ENCODE measurements at places on chromosomes 16 and 17.

GRCh38 chr16:2328428-2328827 is 12.1 kb downstream of the ABCA3 start:
- DNase-seq, result no peak

GRCh38 chr16:81266680-81267095 is 28.2 kb downstream of the BCO1 start:
- no peak for DNase-seq

DNA sequence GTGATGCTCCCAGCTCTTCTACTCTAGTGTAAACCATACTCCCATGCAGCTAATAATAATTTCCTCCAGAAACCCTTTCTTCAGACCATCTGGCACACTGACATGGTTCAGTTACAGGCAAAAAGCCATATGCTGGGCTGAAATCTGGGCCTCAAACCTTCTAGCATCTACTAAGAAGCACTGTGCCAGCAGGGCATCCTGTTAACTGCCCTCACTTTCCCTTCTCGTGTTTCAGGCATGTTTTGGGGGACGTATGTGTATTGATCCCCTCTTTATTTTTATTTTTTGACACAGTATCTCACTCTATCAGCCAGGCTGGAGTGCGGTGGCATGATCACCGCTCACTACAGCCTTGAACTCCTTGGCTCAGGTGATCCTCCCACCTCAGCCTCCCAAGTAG is 33.3 kb downstream of the STAT5A start:
- no peak for DNase-seq

GRCh38 chr17:72822358-72823023 is 270.0 kb downstream of the SLC39A11 start:
- DNase-seq, result no peak

DNA sequence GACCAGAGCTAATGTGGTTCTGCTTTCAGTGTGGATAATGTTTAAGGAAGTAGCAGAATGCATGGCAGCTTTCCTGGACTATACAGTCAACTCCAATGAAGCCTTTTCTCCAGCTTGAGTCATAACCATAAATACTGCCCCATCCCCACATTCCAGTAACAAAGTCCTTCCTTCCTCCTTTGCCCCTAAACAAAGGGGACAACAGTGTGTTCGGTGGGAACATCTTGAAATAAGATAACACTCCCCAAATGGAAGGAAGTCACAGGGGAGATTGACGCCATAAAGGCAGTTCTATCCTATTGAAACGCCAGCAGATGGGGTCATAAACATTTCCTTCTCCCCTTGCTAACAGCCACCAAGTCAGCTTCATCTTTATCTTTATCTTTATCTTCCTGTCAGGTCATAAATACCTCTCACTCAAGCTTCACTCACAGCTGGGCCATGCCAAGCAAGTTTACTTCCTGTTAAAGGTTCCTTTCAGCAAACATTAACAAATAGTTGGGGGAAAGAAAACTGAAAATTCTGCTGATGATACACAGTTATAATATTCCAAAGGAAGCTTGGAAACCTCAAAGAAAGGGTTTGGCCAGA is 136.7 kb downstream of the SNX11 start:
- DNase-seq, result no peak

DNA sequence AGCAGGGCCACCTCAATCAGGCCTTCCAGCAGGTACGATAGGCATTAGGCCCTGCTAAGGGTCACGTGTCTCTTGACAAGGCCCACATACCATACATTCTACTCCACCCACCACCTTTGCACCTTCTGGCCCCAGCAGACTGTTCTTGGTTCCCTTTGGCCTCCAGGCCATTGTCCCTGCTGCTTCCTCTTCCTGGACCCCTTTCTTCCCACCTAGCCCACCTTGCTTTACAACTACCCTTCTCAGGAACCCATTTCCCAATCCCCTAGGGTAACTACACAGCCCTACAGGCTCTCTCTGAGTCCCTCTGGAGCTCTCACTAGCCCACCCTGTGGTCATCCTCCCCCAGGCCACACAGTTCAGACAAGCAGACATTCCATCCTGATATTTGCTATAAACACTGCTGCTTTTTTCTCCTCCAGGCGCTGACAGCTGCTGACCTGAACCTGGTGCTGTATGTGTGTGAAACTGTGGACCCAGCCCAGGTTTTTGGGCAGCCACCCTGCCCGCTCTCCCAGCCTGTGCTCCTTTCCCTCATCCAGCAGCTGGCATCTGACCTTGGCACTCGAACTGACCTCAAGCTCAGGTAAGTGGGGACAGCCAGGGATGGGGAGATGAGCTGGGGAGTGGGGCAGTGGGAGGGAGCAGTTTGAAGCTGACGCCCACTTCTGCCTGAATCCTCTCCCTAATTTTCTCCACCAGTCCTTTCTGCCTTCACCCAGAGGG is 1.4 kb upstream of the NRN1L start:
- DNase-seq, result no peak

DNA sequence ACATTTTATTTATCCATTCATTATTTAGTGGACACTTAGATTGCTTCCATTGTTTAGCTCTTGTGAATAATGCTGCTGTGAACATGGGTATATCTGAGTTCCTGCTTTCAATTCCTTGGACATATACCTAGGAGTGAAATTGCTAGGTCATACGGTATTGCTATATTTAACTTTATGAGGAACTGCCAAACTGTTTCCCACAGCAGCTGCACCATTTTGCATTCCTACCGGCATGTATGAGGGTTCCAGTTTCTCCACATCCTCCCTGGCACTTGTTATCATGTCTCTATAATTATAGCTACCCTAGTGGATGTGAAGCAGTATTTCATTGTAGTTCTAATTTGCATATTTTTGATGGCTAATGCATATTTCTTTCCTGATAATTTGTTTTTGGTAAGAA is 23.7 kb upstream of the DRG2 start:
- DNase-seq, result no peak

DNA sequence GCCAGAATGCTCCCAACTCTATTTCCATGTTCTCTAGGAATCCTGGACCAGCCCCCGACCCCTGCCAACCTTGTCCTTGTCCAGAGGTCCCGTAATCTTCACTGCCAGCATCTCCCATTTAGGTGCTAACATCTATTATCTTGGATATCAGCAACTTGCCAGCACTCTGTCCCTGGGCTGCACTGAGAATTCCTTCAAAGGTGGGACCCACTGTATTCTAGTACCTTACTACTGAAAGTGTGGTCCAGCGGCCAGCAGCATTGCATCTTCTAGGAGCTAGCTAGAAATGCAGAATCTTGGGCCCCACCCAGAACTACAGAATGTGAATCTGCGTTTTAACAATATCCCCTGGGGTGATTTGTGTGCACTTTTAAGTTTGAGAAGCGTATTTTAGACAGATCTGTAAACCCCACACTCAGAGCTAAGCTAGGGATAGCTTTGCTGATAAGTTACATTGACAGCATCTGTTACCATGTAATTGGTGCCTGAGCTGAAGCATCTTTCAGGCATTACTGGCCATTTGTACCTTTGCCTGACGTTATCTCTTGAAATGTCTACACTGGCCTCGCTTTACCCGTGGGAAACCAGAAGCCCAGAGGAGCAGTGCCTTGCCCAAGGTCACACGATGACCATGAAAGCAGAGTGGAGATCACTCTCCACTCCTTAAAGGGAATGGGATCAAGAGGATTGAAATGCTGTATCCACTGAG is 8.3 kb downstream of the ABAT start:
- no peak for DNase-seq

DNA sequence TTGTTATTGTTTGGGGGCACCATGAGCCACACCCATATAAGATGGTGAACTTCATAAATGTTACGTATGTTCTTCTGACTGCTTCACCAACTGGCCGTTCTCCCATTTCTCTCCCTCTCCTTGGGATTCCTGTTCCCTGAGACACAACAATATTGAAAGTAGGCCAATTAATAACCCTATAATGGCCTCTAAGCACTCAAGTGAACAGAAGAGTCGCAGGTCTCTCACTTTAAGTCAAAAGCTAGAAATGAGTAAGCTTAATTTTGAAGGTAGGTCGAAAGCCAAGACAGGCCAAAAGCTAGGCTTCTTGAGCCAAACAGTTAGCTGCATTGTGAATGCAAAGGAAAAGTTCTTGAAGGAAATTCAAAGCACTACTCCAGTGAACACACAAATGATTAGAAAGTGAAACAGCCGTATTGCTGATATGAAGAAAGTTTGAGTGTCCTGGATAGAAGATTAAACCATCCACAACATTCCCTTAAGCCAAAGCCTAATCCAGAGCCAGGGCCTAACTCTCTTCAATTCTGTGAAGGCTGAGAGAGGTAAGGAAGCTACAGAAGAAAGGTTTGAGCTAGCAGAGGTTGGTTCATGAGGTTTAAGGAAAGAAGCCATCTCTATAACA is 25.8 kb downstream of the HLF start:
- no peak for DNase-seq

- no peak for DNase-seq
Measured at GRCh38 chr16:81881228-81881627, 102.1 kb downstream of the PLCG2 start.

DNA sequence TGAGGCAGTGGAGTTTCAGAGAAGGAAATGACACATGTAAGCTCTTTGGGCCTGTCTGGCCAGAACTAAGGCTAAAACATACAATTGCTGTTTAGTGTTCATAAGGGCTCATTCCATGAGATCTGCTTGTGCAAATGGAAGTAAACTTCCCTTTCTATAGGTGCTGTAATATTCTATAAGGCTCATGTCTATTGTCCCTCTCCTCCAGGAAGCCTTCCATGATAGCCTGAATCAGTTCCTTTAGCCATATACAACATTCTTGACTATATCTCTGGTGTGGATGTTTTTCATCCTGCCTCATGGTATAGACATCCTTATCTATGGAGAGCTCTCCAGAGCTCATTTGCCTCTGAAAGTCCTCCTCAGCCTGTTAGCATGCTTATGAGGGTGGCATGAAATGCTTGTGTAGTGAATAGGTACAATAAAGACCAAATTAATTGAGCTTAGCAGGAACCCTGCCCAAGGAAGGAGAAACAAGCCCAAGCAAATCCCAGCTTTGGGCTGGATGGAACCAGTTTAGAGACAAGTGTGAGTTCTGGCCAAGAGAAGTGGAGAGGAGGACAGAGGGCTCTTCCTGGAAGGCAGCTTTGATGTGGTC is 1.6 kb upstream of the ETV4 start:
- no peak for DNase-seq

GRCh38 chr17:40809721-40810421 is 10.1 kb upstream of the KRT28 start:
- DNase-seq, result no peak

DNA sequence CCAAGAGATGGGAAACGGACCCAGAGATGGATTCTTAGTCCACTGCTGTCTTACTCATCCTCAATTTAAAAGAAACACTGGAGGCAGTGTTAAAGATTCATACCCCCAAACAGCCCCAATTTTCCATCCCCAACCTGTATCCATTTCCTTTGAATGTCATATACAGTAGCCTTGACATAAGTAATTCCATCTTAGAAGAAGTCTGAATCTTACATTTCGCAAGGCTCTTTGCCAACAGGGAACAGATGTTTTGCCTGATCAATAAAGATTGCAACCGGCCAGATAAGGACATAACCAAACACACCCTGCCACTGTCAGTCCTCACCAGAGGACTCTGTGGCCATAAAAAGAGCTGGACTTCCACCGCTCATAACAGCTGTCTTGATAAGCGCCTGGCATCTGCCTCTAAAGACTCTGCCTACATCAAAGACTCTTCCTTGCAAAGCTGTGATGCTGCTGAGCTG is 59.0 kb upstream of the MED9 start:
- DNase-seq, result no peak

- DNase-seq, result no peak
Measured at GRCh38 chr16:60137891-60138290, 1403.8 kb upstream of the GOT2 start.

DNA sequence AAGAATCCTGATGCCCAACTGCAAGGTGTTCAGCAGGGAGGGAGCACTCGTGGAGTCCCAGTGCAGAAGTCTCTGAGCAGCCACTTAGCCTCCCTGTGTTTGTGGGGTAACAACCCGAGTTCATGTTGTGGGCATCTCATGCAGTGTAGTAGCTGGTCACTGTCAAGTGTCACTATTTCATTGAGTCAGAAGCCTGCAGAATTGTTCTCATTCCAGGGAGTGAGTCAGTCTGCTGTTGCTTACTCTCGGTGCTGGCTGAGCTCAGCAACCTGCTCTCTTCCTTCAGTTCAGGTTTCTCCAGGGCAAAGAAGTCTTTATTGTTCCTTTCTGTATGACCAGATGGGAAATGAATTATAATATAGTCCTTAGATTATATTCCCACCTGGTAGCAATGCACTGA is 24.1 kb downstream of the HMOX2 start:
- no peak for DNase-seq

- DNase-seq, result no peak
Measured at GRCh38 chr16:64392456-64392855, 729.4 kb downstream of the CDH11 start.

DNA sequence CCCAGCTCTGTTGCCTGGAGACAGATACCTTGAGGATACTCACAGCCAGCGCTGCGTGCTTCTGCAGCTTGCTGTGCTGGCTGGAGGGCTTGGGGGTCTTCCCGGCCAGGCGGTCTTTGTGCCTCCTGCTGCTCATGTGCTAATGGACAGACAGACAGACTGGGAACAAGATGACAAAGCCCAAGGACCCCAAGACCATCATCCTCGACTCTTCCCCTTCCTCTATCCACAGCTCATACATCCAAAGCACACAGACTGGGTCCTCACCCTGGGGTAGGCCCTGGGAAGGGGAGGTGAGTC is 7.7 kb downstream of the NKIRAS2 start:
- DNase-seq, result no peak

- DNase-seq, result peak; percentile 50
Measured at GRCh38 chr17:48492401-48493298, 38.2 kb downstream of the HOXB1 start.

- DNase-seq, result no peak
Measured at GRCh38 chr17:78795861-78796516, 13.9 kb upstream of the CYTH1 start.

Measured in activated T-cell treated with anti-CD3 and anti-CD28 coated beads for 4 hours (primary cell).